Fibroblast of villous mesenchyme (primary cell): ENCODE measurements at places on chromosomes 7 and 10. TPM values are rescaled to one million over a fixed set of nuclear protein-coding genes. Genes with fewer than 3 reads are reported as not detected.

- DNase-seq, result no peak
Observed at GRCh38 chr7:1591876-1592275, 22.0 kb upstream of the PSMG3 start.

GRCh38 chr7:24227068-24227467 is 56.9 kb upstream of the NPY start:
- no peak for DNase-seq

DNA sequence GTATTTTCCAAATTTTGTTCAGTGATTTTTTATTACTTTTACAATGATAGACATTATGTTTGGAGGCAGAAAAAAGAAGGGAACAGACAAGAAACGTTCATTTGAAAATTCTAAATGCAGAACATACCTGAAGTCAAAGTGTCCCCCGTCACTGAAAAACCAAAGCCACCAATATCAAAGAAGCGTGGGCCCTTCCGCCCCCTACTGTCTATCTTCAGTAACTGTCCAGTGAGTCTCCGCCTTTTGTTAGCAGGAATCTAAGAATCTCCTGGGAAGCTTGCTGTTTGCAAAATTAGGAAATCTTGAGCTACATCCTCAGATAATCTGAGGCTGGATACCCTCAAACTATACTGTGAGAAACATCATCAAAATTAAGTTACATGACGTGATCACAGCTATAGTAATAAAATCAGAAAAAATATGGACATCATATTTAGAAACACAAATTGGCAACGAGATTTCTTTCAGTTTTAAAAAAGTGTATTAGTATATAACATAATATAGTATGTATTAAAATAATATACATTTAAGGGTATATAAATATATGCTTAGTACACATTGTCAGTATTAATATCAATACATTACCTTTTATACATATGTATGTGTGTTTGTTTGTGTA is 169.3 kb upstream of the AKR1E2 start:
- DNase-seq, result peak; percentile 76

DNA sequence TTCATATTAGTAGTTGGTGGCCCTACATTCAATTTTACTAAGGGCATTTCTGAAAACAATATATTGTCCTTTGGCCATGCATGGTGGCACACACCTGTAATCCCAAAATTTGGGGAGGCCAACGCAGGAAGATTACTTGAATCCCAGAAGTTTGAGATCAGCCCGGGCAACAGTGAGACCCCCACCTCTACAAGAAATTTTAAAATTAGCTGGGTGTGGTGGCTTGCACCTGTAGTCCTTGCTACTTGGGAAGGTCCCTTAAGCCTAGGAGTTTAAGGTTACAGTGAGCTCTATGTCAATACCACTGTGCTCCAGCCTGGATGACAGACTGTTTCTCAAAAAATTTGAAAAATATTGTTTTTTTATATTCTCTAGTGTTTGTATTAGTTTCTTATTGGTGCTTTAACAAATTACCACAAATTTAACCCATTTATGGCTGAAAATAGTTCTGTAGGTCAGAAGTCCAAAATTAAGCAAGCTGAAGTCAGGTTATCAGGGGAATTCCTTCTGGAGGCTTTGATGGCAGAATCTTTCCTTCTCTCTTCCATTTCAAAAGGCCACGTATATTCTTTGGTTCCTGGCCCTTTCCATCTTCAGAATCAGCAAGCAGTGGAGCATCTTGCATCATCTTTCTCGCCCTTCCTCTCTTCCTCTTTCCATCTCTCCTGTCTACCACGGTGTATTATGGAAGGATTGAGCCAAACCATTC is 12.4 kb downstream of the CBX3 start:
- DNase-seq, result no peak

GRCh38 chr10:93656155-93656554 is 43.8 kb downstream of the PDE6C start:
- no peak for DNase-seq

- DNase-seq, result no peak
Observed at GRCh38 chr10:121221072-121221471, 369.9 kb downstream of the WDR11 start.

DNA sequence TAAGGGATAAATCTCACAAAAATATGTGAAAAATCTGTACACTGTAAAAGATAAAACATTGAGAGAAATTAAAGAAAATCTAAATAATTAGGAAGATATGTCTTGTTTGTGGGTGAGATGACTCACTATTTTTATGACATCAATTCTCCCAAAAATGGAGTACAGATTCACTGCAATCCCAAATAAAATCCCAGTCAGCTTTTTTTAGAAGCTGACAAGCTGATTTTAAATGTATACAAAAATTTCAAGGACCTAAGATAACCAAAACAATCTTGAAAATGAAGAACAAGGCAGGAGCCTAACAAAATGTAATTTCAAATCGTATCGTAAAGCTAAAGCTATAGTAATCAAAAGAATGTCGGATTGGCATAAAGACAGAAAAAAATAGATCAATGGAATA is 458.1 kb downstream of the GRID1 start:
- DNase-seq, result no peak

GRCh38 chr10:78578929-78579328 is 489.8 kb upstream of the ZMIZ1 start:
- DNase-seq, result no peak

The WNT16 gene
- total RNA-seq, result under 0.01 and 0.32 TPM in 2 replicates

The PRRT4 gene
- not detected in 2 replicates for total RNA-seq

The IKZF1 gene
- total RNA-seq, result not detected in 2 replicates

The SLC18A3 gene
- under 0.01 TPM in 1 of 2 replicates, not detected in the other for total RNA-seq

The HOXA4 gene
- total RNA-seq, result 0.97 and 1.3 TPM in 2 replicates

The ZNF722 gene
- total RNA-seq, result not detected in 2 replicates

The DKK1 gene
- 84.4 and 138 TPM in 2 replicates for total RNA-seq

The CPA2 gene
- 0.32 TPM in 1 of 2 replicates, not detected in the other for total RNA-seq

The ELMO1 gene
- under 0.01 TPM in 1 of 2 replicates, not detected in the other for total RNA-seq

The EN2 gene
- under 0.01 TPM in 1 of 2 replicates, not detected in the other for total RNA-seq
